ENCODE measurements at places on chromosomes 5 and 9. TPM values are rescaled to one million over a fixed set of nuclear protein-coding genes. Genes with fewer than 3 reads are reported as not detected.
A peak's percentile ranks its signal among the peaks of the same experiment; 100 is the strongest.

Gene BTNL8
- total RNA-seq = 0.96 TPM

GRCh38 chr5:35324679-35325078 lies 94.4 kb upstream of the PRLR start:
- H3K27ac ChIP-seq = no peak overlapping the region
- H3K27me3 ChIP-seq = no peaks in the 10 kb centered on the region
- H3K4me3 ChIP-seq = no peak overlapping the region
- no peak for DNase-seq

Gene CATSPER3
- total RNA-seq = 0.44 TPM

GRCh38 chr5:178392386-178392785 lies 159.8 kb upstream of the PHYKPL start:
- H3K4me1 ChIP-seq = peaks cover 29% of the 10 kb centered on the region
- no peak overlapping the region for H3K4me3 ChIP-seq
- no peaks in the 10 kb centered on the region for H3K27me3 ChIP-seq

DNA sequence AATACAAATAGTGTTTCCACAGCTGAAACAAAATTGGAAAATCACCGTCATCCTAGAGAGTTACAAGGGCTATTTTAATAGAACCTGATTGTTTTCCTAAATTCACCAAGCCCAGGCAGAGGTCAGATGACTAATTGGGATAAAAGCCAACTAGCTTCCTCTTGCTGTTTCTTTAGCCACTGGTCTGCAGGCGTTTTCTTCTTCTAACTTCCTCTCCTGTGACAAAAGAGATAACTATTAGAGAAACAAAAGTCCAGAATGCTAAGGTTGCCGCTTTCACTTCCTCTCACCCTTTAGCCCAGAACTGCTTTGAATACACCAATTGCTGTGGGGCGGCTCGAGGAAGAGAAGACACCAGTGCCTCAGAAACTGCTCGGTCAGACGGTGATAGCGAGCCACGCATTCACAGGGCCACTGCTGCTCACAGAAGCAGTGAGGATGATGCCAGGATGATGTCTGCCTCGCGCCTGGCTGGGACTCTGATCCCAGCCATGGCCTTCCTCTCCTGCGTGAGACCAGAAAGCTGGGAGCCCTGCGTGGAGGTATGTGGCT lies at the start of gene TLR4:
Gene TLR4, plus strand, starts transcription at position 380 of the 552 bp plus-strand sequence. Its CDS starts 70 bp downstream, at position 450.
- peak; percentile 12 for DNase-seq
- no peak within 1 kb of the TSS for H3K4me3 ChIP-seq
- peaks cover 11% of the 10 kb centered on the region for H3K4me1 ChIP-seq
- peak within 1 kb of the TSS; percentile 32 for H3K27ac ChIP-seq
- no peaks in the 10 kb centered on the region for H3K36me3 ChIP-seq

DNA sequence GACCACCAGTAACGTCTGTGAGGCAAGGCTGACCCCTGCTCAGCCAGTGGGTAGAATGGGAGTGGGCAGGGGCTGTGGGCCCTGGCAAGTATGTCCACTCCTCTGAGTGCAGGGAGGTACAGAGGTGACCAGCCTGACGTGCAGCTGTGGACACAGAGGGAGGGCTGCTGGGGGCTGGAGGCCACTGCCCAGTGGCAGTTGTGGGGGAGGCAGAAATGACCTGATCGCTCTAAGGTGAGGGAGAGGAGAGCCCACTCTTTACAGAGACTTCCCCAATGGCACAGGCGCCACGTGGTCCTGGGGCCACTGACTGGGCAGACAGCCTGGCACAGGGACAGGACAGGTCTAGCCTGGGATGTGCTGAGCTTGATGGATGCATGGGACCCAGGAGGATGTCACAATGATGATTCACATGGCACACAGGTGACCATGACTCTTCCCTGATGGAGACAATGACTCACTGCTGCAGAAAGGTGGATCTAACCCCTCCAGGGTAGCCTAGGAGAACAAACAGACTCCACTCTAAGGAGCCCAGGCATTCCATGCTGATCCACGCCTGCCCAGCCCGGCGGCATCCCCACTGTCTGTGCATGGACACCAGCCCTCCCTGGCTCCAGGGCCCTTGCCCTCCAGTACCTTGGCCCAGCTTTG lies 7.7 kb downstream of the LPCAT1 start:
- H3K27me3 ChIP-seq = no peaks in the 10 kb centered on the region
- peak; percentile 17 for DNase-seq
- peaks cover 85% of the 10 kb centered on the region for H3K4me1 ChIP-seq
- peak overlapping the region; percentile 96 for H3K27ac ChIP-seq
- H3K36me3 ChIP-seq = peaks cover 25% of the 10 kb centered on the region

Gene STC2
- 38.5 TPM for total RNA-seq

DNA sequence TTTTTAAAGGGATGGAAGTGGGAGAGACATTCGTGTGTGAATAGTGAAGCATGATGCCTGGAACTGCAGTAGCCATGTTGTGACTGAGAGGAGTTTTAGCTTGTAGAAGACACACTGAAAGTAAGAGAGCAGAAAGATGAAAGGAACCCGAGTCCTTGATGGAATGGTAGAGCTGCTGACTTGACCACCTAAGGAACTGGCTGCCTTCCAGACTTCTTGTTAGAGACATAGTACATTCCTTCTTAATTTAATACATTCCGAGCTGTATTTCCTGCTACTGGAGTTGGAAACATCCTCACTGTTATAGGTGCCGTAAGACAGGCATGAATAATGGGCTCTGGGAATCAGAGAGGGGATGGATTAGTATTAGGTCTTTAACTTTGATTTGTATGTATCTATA lies 7.4 kb downstream of the CER1 start:
- 0 out of 2 replicates have a peak, but pooled peaks cover 3% of the 10 kb centered on the region for H3K4me1 ChIP-seq
- DNase-seq = no peak
- H3K4me3 ChIP-seq = no peak overlapping the region
- peaks cover 82% of the 10 kb centered on the region for H3K27me3 ChIP-seq
- H3K36me3 ChIP-seq = no peaks in the 10 kb centered on the region

DNA sequence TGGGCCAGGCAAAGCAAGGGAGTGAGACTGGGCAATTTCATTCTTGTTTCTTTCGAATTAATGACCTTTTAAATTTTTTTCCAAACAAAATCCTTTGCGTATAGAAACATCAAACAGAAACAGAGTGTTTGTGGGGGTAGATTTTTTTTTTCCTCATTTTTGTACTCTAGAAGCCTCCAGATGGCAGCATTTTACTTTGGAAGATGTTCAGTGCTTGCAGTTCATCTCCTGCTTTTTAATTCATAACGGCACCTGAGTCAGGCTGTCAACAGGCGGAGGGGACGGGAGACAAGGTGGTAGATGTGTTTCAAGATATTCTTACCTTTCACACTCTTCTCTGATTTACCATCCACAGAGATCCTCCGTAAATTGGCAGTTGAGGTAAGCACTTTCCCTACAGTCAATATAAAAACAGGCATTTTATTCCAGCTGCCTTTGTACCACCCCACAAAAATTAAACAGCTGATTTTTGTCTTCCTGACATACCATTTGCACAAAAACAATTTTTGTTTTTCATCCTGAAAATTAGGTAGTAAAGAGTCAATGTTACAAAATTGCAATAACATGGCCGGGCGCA lies 99.5 kb upstream of the FBXL17 start:
- H3K27ac ChIP-seq = no peak overlapping the region
- no peak overlapping the region for H3K4me3 ChIP-seq
- DNase-seq = no peak
- H3K4me1 ChIP-seq = 0 out of 2 replicates have a peak, but pooled peaks cover 3% of the 10 kb centered on the region

All from WTC11 (cell line).